Caco-2 (cell line): ENCODE measurements at places on chromosomes 3 and 15. TPM values are rescaled to one million over a fixed set of nuclear protein-coding genes. Genes with fewer than 3 reads are reported as not detected.
A peak's percentile ranks its signal among the peaks of the same experiment; 100 is the strongest.

- DNase-seq = no peak
Observed at GRCh38 chr3:133447750-133448477, 48.1 kb downstream of the BFSP2 start.

DNA sequence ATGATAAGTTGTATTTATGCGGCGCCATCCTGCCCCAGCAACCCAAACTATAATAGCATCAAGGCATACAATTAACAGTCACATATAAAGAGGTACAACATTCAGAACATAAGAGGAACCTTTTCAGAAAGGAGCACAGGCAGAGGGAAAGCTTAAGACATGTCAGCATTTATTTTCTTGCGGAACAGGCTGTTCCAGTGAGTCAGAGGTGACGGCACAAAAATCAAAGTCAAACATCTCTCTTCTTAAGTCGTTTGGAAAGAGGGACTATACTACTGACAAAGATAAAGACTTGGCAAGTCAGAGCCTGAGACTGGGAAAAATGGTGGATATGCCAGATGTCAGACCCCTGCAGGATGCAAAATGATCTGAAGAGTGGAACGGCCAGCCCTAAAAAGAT lies 128.4 kb downstream of the CTNNB1 start:
- peak; percentile 43 for DNase-seq

DNA sequence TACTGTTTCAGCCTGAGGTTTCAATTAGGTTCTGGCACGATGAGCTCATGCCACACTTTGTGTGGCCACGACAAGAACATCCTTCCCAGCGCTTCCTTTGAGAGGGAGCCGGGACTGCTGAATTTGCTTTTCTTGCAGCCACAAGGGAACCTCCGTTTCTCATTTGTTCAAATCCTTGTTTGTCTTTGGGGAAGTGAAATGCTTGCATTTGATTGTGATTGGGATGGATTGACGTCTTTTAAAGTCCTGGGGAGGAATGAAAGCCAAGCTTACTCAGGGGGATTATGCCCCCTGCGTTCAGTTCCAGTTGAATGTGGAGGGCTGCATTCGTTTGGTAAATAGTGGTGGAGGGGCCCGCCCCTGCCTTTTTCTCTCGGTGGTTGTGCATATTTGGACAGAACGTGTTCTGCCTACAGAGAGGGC lies 277.6 kb downstream of the THSD4 start:
- DNase-seq = no peak

GRCh38 chr3:178536211-178537079 lies at the start of gene KCNMB2:
Gene KCNMB2 (plus strand): TSS chr3:178536436.
- no peak for DNase-seq

DNA sequence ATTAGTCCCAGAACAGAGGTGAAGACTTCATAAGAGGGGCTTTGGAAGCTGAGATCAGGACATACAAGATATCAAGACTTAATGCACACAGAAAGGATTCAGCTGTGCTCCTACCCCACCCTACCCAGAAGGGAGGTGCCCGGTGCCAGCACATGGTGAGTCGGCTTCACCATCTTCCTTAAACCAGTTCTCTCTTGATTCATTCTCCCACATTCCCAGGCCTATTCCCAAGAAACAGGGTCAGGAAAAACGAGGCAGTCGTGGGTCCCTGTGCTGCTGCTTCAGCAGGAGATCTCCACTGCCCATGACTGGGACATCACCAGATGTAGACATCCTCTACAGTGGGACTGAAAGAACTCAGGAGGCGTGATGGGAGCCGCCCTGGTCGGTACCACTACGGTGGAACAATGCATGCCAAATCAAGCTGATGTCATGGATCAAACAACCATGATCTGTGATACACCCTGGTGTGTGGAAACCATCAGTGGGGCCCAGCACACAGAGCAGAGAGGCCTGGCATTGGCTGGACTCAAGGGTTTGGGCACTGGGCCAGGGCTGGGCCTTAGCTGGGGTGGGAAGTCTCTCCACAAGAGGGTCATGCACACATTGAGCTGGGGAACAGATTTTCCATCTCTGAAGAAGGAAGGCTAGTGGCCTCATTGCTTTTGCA lies 41.9 kb downstream of the CCDC12 start:
- DNase-seq = no peak

- no peak for DNase-seq
Observed at GRCh38 chr15:74022706-74023470, 28.4 kb downstream of the PML start.

- no peak for DNase-seq
Observed at GRCh38 chr15:64596701-64597476, 136.5 kb downstream of the ZNF609 start.

GRCh38 chr3:188559072-188559429 lies 405.1 kb downstream of the LPP start:
- no peak for DNase-seq

- no peak for DNase-seq
Observed at GRCh38 chr3:13171704-13172643, 98.7 kb upstream of the IQSEC1 start.

- DNase-seq = no peak
Observed at GRCh38 chr3:182309120-182309519, 484.2 kb upstream of the ATP11B start.

DNA sequence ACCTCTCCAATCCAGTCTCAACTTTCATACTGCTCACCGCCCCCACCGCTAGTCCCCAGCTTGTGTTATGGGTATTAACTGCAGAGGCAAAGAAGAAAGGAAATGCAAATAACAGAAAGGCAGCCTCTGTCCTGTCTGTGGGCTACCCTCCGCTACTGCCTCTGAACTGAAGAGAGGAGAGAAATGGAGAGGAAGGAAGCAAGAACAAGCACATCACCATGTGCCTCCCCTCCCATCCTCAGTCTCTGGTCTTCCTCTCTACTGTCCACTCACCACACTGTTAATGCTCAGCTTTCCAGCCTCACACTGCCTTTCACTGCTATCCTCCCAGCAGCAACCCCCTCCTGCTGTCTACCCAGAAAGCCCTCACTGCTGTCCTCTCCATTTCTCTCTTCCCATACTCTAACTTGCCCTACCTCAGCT lies 139.0 kb upstream of the SLC2A2 start:
- no peak for DNase-seq

DNA sequence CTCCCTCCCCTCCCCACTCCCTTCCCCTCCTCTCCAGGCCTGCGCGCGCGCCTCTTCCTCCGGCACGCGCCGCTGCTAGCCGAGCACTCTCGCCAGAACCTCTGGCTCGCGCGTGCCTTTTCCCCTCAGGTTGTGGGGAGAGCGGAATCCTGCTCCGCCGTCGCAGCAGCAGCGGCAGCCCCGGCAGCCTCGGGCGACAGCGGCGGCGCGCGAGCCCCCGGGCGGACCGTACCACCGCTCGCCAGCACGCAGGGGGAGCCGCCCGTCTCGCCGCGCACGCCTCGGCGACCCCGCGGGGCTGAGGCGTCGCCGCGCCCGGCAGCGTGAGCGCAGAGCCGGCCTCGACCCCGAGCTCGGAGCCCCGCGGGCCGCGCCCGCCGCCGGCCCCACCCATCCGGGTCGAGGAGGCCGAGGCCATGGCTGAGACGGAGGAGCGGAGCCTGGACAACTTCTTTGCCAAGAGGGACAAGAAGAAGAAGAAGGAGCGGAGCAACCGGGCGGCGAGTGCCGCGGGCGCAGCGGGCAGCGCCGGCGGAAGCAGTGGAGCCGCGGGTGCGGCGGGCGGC lies at the start of gene CDV3:
Gene CDV3, plus strand, starts transcription at position 58 of the 566 bp plus-strand sequence. Its CDS starts 359 bp downstream, at position 417.
- DNase-seq = no peak

COL6A6 gene
- total RNA-seq = not detected in 2 replicates

ANKUB1 gene
- not detected in 2 replicates for total RNA-seq

C15orf62 gene
- 0.91 and 1.3 TPM in 2 replicates for total RNA-seq

BUB1B gene
- total RNA-seq = 62.7 and 73.5 TPM in 2 replicates

IQCH gene
- total RNA-seq = 1.7 and 2.4 TPM in 2 replicates

MUSTN1 gene
- 1.8 TPM in 1 of 2 replicates, not detected in the other for total RNA-seq

SLC28A2 gene
- total RNA-seq = 0.11 and 0.14 TPM in 2 replicates

SSR3 gene
- total RNA-seq = 177 and 186 TPM in 2 replicates

FBXW12 gene
- total RNA-seq = 1.7 and 2.3 TPM in 2 replicates
